ENCODE measurements at places on chromosomes 4 and X.

GRCh38 chr4:73414936-73415271 lies 10.8 kb downstream of the ALB start:
- no peak for DNase-seq

GRCh38 chrX:2504706-2505332 lies 4.0 kb upstream of the DHRSX start:
- DNase-seq: no peak

DNA sequence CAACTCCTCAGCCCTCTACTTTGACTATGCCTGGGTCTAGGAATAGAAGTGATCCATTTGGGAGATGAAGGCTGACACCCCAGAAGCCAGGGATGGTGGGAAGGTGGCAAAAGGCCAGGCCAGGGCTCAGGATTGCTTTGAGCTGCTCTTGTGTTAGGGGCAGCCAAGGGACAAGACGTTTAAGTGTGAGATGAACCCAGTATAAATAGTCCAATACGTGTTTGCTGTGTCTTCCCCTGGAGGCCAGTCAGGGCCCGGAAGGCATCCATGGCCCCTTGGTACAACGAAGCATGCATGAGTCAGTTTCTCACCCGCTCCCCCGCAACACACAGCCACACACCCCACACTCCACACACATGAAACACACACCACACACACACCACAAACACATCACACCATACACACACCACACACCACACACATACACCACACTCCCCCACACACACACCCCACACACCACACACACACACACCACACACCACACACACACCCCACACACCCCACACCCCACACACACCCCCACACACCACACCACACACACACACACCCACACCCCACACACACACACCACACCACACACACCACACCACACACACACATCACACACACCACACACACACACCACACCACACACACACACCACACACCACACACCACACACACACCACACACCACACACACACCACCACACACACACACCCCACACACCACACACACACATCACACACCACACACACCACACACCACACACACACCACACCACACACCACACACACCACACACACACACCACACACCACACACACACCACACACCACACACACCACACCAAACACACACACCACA lies 5.1 kb downstream of the STARD8 start:
- DNase-seq: no peak

DNA sequence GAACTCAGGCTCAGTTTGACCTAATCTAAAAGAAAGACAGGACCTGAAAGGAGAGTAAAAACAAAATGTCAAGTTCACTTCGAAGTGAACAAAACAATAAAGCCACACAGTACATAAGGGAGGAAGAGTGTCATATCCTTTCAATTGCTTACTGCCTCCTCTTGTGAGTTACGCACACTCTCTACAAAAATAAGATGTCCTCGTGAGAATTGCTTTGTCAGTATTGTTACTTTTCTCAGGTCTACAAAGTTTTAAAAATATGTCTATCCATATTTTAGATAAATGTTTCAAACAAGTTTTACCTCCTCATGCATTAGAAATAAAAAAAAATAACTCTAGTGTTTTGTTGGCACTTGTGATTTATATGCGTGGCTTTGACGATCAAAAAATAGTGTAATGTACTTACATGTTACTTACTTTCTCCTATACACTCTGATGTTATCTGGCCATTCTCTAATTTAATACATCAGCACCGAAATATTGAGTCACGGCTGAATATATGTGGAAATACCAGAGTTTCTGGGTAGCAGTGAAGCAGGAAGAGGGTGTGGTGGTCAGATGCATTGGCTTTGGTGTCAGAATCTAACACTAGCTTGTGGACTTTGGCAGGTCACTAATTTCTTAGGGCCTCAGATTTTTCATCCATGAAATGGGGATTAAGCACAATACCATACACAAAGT lies 8.1 kb upstream of the MRPL1 start:
- DNase-seq: no peak

DNA sequence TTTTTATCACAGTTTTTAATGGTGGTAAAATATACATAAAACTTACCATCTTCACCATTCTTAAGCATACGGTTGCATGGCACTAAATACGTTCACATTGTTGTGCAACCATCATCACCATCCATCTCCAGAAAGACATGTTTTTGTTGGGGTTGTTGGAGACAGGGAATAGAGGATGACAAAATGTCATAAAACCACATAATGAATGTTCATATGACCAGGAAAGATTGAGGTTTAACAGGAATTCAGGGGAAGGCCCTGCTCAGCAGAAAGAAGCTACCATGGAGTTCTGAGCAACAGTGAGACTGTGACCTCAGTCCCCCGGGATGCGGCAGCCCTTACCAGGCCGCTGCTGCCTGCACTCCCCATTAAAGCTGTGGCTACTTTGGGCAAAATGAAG lies 63.9 kb upstream of the TRIM2 start:
- DNase-seq: no peak

GRCh38 chr4:108849611-108850168 lies 86.8 kb upstream of the ETNPPL start:
- DNase-seq: no peak

DNA sequence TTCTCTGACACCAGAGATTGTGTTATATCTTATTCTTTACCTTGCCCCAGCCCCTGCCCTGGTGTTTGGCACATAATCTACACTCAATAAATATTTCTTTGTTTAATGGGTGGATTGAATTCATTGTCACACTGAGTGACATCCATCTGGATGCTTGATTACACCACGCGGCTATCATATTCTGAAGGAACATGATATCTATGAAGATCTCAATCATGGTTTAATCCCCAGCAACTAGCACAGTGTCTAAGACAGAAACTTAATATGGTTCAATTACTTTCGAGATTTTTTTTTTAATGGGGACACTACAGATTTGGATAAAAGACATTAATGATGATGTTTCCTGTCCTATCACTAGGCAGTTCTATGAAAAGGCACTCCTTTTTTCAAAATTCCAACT lies 246.3 kb downstream of the PALLD start:
- no peak for DNase-seq

DNA sequence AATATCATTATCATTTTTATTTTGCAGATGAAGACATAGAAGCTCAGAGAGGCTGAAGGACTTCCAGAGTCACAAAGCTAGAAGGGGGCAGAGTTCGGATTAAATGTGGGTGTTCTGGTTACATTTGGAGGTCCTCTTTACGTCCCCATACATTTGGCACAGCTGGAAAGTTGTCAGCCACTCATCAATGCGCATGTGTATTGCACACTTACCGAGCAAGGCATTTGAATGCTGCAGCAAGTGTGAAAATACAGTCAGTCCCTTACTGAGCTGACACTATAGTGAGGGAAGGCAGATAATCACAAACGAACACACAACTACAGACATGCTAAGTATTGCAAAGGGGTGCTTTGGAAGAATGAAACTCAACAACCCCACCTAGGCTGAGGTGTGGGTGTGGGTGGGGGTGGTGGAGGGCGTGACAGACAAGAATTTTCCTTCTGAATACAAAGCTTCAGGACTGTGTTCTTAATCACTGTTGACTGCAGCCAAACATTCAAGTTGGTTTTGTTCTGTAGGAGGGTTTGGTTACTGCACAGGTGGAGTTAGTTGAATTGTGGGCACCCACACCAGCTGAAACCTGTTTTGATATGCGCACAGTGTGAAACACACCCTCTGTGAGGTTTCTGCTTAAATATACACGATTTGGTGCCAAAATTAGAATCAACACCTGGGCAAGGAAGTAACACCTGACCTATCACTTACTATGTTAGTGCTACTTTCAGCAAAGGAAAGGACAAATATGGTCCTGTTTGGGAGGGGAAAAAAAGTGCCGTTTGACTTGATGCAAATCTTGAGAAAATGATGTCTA lies 72.4 kb downstream of the COQ2 start:
- peak; percentile 39 for DNase-seq

- DNase-seq: no peak
Measured at GRCh38 chrX:55794405-55794804, 76.9 kb downstream of the RRAGB start.

DNA sequence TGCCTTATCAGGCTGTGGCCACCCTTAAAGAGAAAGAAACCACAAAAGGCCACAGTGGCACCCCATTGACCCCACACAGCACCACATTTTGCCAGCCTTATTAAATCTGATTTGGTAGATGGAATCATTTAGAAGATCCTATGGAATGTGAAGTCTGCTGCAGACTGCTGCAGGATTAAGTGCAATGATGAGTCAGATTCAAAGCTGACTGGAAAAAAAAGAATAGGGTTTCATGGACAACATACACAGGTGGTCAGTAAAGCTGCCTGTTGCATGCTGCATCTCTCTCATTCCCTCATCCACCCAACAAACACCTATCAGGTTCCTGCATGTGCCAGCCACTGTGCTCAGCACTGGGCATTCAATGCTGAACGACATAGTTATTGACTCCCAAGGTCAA lies 56.6 kb downstream of the CHST7 start:
- no peak for DNase-seq

DNA sequence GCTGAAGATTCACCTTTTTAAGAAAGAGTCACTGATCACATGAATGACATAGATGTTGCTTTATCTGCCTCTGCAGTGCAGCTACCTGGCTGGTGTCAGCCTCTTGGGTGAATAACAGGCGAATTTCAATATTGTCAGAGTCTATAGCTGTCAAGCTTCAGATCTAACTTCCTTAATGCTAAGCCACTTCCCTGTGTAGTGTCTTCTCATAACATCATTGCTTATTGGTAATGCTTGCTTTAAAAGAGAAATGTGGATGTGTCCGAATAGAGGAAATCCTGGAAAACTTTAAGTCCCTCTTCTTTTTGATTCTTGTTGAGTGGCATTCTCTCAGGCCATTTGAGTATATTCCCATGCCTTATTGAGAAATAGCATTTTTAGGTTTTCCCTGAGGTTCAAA lies 7.3 kb upstream of the IGFBP7 start:
- no peak for DNase-seq

GRCh38 chrX:16756724-16757123 lies 29.5 kb upstream of the TXLNG start:
- no peak for DNase-seq

- no peak for DNase-seq
Measured at GRCh38 chr4:64781737-64782326, 372.6 kb upstream of the TECRL start.

- DNase-seq: no peak
Measured at GRCh38 chr4:79164907-79165610, 160.8 kb downstream of the NAA11 start.

DNA sequence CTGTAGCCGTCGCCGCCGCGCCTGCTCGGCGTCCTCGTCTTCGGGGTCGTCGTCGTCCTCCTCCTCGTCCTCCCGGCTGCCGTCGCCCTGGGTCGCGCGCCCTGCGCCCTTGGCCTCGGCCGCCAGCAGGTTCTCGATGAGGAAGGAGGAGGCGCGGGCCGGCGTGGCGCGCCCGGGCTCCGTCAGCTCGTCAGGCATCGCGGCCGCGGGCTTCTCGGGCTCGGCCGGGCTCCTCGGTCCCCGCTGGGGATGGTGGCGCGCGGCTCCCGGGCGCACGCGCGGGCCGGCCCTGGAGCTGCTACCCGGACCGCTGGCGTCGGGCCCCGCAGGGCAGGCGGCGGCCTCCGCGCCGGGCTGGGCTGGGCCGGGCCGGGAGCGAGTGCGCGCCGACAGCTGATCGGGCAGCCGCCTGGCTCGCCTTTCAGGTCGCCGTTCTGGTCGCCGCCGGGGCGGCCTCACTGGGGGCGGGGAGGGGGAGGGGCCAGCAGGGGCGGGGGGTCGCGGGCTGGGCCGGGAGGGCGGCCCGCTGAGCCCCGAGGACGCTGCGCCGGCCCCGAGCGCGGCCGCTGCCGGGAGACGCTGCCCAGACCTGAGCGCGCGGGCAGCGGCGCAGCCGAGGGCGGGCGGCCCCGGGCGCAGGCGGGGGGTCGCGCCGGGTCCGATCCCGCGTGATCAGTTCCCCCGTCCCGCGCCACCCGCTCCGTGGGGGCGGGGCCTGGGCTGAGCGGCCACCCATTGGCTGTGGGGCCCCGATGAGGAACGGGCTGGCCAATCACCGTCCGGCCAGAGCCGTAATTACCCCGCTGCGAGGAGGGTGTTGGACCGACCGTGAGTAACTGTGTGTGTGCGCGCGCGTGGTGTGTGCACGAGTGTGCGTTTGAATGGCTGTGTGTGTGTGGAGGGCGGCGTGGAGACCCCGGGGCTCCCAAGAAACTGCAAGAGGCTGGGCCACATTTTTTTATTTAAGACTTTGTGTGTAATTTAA lies at the start of gene HMX1:
Gene HMX1, minus strand, starts transcription at position 423 of the 985 bp plus-strand sequence. Its CDS starts 225 bp downstream, at position 198.
- no peak for DNase-seq

DNA sequence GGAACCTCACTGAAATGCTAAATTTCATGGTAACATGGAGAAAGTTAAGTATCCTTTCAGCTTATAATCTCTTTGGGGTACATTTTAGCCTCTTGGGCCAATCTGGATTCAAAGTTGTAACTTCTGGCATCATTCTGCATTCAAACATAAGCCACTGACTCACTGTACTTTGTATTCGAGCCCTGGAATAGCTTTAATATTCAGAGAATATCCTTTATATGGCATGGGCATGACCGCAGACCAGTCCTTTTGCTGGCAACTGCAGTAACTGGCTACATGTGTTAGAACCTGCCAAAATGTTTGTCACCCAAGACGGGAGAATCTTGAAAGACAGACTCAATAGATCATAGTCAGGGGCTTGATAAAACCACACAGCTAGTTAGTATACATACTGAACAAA lies 3.3 kb downstream of the GASK1B start:
- DNase-seq: no peak

- no peak for DNase-seq
Measured at GRCh38 chrX:113136836-113137235, 296.2 kb upstream of the AMOT start.

DNA sequence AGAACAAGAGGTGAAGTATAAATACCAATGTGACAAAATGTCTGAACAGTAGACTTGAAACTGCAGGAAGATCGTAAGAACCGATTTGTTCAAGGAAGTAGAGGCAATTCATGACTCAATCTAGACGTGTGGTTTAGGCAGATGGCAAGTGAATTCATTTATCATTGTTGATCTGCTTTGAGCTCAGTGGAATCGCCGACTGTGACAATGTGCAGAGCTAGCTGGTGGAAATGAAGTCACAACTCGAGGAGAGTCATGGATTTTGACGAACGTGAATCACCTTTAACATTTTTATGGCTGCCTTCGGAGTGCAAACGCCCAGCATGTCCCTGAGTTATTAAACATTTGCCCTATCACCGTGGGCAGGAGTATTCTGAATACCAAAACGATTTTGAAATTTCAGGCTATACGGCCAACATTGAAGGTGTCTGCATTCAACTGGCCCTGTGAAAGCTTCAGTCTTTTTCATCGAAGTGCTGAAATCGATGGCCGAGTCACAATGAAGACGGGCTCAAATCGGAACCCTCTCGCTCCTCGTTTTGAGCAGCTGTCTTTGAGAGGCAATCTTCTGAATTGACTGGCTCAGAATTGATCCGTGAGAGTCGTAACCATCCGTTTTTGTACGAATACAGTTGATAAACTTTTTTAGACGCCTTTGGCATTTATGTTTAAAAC lies 689 bp upstream of the OGT start:
- DNase-seq: peak; percentile 32

- DNase-seq: no peak
Measured at GRCh38 chr4:858831-859451, 33.0 kb upstream of the CPLX1 start.

GRCh38 chr4:143626134-143626911 lies 74.2 kb downstream of the FREM3 start:
- no peak for DNase-seq

- no peak for DNase-seq
Measured at GRCh38 chr4:66653937-66654336, 891.4 kb downstream of the CENPC start.

Data from activated gamma-delta T cell treated with anti-CD3 and anti-CD28 coated beads, Interleukin-2, amount 50 U/mL, for 16 hours (primary cell).